Progenitor cell of endocrine pancreas (in vitro differentiated cells): ENCODE measurements at places on chromosomes 7 and 10. TPM values are rescaled to one million over a fixed set of nuclear protein-coding genes. Genes with fewer than 3 reads are reported as not detected.

GRCh38 chr7:152967958-152968357, 208.4 kb downstream of the ACTR3B start:
- no peak overlapping the region for H3K27ac ChIP-seq
- no peaks in the 10 kb centered on the region for H3K27me3 ChIP-seq
- no peaks in the 10 kb centered on the region for H3K36me3 ChIP-seq
- no peak for DNase-seq
- H3K4me3 ChIP-seq, result no peak overlapping the region

DNA sequence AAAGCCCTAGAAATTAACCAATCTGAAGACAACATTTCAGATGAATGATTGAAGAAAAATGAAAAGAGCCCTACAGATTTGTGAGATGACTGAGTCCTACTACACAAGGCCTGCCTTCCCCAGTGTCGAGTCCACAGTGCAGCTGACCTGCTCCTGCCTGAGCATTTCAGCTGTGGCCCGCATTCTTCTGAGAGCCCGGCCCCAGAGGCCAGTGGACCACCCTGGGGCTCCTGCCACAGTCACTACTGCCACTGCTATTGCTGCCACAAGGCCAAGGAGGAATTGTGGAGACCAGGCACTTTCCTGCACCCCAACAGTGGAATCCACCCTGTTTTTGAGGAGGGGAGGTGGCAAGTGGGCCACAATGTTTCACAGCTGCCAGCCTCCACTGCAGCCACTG, 19.6 kb upstream of the ZNF735 start:
- peaks cover 1% of the 10 kb centered on the region for H3K36me3 ChIP-seq
- no peak overlapping the region for H3K27ac ChIP-seq
- no peak overlapping the region for H3K4me3 ChIP-seq
- no peaks in the 10 kb centered on the region for H3K27me3 ChIP-seq

- DNase-seq, result no peak
- H3K4me3 ChIP-seq, result no peak overlapping the region
- H3K4me1 ChIP-seq, result peaks cover 7% of the 10 kb centered on the region
These were observed 20.7 kb downstream of the CAV1 start for GRCh38 chr7:116545411-116545993.

DNA sequence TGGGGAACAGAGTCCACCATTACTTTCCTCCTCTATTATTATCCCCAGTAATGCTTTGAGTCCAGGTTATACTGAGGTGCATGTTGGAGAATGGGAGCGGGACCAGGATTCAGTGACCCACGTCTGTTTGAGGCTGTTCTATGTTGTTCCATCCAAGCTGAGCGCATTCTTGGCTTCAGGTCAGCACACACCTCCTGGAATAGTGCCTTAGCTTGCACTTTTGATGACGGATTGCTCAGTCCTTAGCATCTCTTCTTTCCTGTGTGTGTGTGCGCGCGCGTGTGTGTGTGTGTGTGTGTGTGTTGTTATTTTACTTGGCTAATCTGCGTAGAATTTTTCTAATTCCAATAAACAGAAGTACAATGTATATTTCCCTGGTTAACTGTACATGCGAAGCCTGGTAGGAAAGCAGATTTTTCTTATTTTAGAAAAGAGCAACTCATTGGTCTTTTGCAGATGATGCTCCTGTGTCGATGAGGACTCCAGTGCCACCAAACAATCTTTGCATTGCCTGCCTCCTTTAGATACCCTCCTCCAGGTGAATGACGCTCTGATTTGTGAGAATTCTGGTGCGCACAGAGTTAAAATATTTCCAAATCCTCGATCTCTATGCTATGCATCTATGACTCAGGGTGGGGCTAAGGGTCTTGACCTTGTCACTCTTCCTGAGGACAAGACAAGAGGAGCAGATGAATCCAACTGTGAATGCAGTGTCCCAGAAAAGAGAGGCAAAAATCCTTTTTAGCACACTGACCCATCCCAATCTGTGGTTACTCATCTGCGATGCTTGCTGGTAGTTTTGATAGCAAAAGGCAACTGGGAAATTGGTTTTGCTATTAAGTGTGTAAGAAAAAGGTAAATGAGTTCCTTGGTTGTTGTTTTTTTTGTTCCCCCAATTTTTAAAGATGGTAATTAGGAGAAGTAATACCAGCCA, 13.3 kb upstream of the CELF2 start:
- DNase-seq, result no peak
- peaks cover 77% of the 10 kb centered on the region for H3K27me3 ChIP-seq
- no peaks in the 10 kb centered on the region for H3K36me3 ChIP-seq

DNA sequence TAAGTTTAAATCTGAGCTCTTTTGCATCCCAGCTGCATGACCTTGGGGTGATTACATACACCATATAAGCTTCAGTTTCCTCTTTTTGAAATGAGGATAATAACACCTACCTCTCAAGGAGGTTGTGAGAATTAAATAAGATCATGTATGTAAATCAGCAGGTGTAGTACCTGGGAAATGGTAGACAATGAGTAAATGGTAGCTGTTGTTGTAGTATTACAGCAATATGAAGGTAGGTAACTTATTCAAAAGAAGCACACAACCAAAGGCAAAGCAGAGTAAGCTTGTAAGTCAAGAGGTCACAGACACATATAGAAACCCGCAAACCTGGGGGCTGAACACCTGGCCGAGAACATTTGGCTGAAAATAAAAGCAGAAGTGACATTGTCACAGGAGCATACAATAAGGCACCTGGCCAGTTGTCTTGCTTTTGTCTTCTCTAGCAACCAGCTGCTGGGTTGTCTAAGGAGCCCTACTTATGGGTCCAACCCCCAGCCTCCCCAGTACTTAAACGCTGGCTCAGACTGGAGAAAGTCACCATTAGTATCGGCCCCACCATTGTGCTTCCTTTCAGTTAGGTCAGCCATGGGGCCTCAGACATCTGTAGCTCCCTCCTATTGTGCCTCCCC, 203.6 kb upstream of the MKLN1 start:
- DNase-seq, result no peak
- H3K27ac ChIP-seq, result no peak overlapping the region
- no peak overlapping the region for H3K4me3 ChIP-seq
- peaks cover 10% of the 10 kb centered on the region for H3K27me3 ChIP-seq

DNA sequence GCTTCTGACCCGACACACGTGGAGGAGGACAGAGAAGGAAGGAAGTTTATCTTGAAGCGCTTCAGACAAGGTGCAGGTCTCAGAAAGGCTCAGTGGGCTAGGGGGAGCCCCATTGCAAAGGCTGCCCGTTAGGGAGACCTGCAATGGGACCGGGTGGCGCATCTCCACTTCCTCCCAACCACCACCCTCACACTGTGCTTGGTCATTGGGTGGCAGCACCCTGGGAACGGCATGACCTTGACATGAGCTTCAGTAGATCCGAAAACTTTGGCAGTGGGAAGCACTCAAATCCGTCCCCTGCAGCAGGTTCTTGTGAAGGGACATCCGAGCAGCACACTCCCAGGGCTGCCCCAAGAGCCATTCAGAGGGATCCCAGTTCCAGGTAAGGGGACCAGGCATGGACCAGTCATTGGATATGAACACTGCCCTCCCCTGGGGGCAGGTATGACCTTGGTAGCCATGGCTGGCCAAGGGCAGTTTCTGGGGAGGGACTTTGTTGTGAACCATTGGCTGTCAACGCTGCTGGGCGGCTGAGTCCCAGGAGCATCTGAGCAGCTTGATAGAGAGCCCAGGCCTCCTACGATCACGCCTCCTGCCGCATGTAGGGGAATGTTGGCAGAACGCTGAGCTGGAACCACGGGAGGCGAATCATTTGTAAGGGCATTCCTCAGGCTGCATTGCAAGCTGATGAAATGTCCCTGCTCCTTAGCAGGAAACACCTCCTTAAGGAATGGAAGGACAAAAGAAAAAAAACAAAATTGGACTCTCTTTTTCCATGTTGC, 31.7 kb downstream of the GALNTL5 start:
- no peak overlapping the region for H3K4me3 ChIP-seq
- H3K27me3 ChIP-seq, result peaks cover 9% of the 10 kb centered on the region
- H3K4me1 ChIP-seq, result peaks cover 2% of the 10 kb centered on the region
- no peak for DNase-seq
- no peaks in the 10 kb centered on the region for H3K36me3 ChIP-seq

- no peak overlapping the region for H3K4me3 ChIP-seq
- H3K36me3 ChIP-seq, result peaks cover 8% of the 10 kb centered on the region
- peaks cover 2% of the 10 kb centered on the region for H3K27me3 ChIP-seq
- no peak for DNase-seq
These were observed 104.8 kb downstream of the PPP1R3C start for GRCh38 chr10:91528080-91528479.

- H3K27ac ChIP-seq, result peak overlapping the region; percentile 17
- peaks cover 8% of the 10 kb centered on the region for H3K4me1 ChIP-seq
- H3K36me3 ChIP-seq, result peaks cover 2% of the 10 kb centered on the region
- no peaks in the 10 kb centered on the region for H3K27me3 ChIP-seq
These were observed 755.3 kb upstream of the GALNT17 start for GRCh38 chr7:70376561-70377031.

LDB3 gene
- total RNA-seq, result 0.26 and 0.31 TPM in 2 replicates

- H3K36me3 ChIP-seq, result peaks cover 21% of the 10 kb centered on the region
- H3K27ac ChIP-seq, result peak overlapping the region; percentile 76
- H3K27me3 ChIP-seq, result no peaks in the 10 kb centered on the region
- no peak for DNase-seq
- no peak overlapping the region for H3K4me3 ChIP-seq
- H3K4me1 ChIP-seq, result peaks cover 2% of the 10 kb centered on the region
These were observed 50.5 kb upstream of the DLG5 start for GRCh38 chr10:77977016-77977415.

DNA sequence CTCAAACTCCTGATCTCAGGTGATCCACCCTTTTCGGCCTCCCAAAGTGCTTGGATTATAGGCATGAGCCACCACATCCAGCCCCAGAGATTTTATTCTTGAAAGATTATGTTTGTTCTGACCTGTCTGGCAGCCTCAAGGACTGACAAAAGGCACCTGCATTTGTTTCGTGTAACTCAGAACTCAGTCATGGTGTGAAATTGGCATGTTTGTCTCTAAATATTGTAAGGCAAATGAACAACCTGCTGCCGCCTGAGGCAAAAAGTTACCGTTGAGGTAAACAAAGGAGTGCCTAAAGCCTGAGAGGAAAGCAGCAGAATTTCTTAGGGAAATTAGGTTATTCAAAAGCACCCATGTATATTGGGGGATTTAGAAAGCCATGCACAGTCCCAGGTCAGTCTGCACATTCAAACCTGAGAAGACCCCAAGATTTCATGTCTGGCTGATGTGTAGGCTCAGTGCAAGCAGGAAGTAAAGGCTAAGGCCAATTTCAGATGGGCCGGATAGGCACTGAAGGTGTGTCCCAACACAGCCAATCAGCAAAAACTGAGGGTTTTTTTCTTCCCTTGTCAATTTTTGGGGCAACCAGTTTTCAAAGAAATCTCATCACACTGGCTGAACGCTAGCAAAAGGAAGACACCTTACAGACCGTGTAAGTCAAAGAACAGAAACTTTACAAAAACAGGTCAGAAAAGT, 33.3 kb upstream of the HHEX start:
- DNase-seq, result no peak
- H3K4me3 ChIP-seq, result no peak overlapping the region
- H3K27me3 ChIP-seq, result no peaks in the 10 kb centered on the region
- peaks cover 17% of the 10 kb centered on the region for H3K36me3 ChIP-seq
- H3K27ac ChIP-seq, result no peak overlapping the region

GRCh38 chr10:15684768-15685167, 35.0 kb downstream of the ITGA8 start:
- no peaks in the 10 kb centered on the region for H3K4me1 ChIP-seq
- no peak overlapping the region for H3K27ac ChIP-seq
- no peak overlapping the region for H3K4me3 ChIP-seq
- DNase-seq, result no peak
- peaks cover 1% of the 10 kb centered on the region for H3K36me3 ChIP-seq
- peaks cover 5% of the 10 kb centered on the region for H3K27me3 ChIP-seq

NPSR1 gene
- not detected in 2 replicates for total RNA-seq

DNA sequence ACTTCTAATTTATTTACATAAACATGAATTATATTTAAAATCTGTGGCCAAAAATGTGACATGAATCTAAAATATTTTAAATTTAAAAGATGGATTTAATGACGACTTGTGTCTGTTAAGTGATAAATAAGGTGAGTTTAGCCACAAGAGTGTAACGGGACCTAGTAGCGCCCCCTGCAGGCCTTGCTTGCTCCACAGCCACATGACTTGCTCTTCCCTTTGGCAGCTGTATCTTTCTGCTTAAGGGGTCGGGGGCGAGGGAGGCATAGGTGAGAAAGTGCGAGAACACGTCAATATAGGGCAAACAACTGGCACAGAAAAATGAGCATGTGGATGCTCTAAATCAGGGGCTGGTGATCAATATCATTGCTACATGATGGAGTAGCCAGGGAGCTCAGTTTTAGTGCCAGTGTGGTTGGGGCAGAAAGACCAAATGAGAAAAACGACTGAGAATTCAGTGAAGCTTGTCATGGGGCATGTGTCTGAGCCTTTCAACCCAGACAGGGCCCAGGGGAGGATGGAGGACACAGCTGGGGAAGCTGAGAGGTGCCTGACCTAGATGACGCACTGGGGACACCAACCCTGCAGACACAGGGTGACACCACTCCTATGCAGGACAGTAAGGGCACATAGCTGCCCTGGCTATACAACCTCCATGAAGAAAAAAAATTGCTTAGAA, 49.8 kb downstream of the PAXIP1 start:
- peaks cover 35% of the 10 kb centered on the region for H3K36me3 ChIP-seq
- H3K27ac ChIP-seq, result no peak overlapping the region
- DNase-seq, result peak; percentile 26
- H3K4me1 ChIP-seq, result no peaks in the 10 kb centered on the region
- H3K27me3 ChIP-seq, result no peaks in the 10 kb centered on the region

GRCh38 chr7:151999424-152000090, 25.9 kb upstream of the GALNT11 start:
- no peak overlapping the region for H3K27ac ChIP-seq
- H3K27me3 ChIP-seq, result peaks cover 9% of the 10 kb centered on the region
- H3K4me3 ChIP-seq, result no peak overlapping the region
- no peak for DNase-seq
- no peaks in the 10 kb centered on the region for H3K4me1 ChIP-seq
- H3K36me3 ChIP-seq, result no peaks in the 10 kb centered on the region

OPN4 gene
- total RNA-seq, result not detected in 2 replicates

SLC35B4 gene
- 31.6 and 34.2 TPM in 2 replicates for total RNA-seq

GFRA1 gene
- total RNA-seq, result 8.7 and 14.6 TPM in 2 replicates

DNA sequence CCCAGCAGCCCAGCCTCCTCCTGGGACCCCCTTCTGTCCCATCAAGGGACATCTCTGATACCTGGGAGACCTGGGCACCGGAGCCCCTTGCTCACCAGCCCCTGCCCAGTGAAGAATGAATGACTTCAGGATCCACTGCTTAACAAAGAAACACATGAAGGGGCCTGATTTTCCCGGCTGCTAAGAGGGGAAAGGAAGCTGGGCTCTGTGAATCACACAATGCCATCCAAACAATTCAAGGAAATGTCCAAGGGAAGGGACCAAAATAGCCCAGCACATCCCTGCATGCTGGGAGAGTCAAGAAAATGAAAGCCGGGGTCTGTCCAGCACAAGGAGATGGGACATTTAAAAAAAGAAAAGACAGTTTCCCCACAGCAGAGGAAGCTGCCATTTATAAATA, 128.7 kb upstream of the JCAD start:
- no peak overlapping the region for H3K27ac ChIP-seq
- DNase-seq, result no peak
- peaks cover 10% of the 10 kb centered on the region for H3K4me1 ChIP-seq

NPC1L1 gene
- total RNA-seq, result 21.0 and 21.2 TPM in 2 replicates
